ENCODE measurements at places on chromosomes 16 and 17.
A peak's percentile ranks its signal among the peaks of the same experiment; 100 is the strongest.

- DNase-seq, result no peak
Measured at GRCh38 chr16:339680-340079, 12.8 kb downstream of the AXIN1 start.

- no peak for DNase-seq
Measured at GRCh38 chr17:32849879-32850278, 27.0 kb downstream of the MYO1D start.

DNA sequence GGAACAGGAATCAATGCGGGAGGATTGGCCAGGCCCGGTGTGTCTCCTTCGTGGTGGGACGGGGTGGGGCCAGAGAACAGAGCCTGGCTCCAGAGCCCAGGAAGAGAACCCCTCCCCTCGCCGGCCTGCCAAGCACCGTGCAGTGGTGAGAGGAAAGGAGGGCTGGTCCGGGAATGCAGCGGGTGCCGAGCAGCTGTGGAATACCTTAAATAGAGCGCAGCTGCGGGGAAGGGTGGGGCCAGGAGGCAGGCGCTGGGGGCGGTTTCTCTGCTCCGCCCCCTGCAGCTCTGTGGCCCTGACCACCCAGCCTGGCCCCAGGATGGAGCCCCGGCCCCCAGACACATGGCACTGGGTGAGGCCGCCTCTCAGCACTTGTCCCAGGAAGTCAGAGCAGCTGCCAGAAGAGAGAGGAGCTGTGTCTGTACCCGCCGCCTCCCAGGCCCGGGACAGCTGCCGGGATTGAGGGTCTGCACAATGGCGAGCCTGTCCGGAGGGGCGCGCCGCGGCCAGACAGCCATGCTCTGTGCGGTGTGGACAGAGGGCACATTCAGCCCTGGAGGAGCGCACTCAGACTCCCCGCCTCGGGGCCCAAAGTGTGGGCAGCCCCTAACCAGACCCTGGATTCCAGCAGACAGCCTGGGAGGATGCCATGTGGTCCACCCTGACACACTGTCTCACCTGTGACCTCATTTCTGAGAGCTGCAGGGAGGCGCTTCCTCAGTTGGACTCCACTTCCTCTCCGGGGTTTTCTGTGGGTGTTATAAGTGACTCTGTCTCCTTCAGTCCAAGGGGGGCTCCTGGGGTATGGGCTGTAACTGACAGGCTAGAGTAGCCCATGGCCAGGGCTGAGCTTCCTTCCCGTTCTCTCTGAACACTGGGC, 268.8 kb downstream of the SEC14L1 start:
- peak; percentile 58 for DNase-seq

GRCh38 chr17:37259030-37259735, 116.6 kb upstream of the C17orf78 start:
- peak; percentile 76 for DNase-seq

- no peak for DNase-seq
Measured at GRCh38 chr17:38536661-38537060, 69.1 kb downstream of the SRCIN1 start.

GRCh38 chr16:82460766-82461165, 166.0 kb upstream of the CDH13 start:
- no peak for DNase-seq

DNA sequence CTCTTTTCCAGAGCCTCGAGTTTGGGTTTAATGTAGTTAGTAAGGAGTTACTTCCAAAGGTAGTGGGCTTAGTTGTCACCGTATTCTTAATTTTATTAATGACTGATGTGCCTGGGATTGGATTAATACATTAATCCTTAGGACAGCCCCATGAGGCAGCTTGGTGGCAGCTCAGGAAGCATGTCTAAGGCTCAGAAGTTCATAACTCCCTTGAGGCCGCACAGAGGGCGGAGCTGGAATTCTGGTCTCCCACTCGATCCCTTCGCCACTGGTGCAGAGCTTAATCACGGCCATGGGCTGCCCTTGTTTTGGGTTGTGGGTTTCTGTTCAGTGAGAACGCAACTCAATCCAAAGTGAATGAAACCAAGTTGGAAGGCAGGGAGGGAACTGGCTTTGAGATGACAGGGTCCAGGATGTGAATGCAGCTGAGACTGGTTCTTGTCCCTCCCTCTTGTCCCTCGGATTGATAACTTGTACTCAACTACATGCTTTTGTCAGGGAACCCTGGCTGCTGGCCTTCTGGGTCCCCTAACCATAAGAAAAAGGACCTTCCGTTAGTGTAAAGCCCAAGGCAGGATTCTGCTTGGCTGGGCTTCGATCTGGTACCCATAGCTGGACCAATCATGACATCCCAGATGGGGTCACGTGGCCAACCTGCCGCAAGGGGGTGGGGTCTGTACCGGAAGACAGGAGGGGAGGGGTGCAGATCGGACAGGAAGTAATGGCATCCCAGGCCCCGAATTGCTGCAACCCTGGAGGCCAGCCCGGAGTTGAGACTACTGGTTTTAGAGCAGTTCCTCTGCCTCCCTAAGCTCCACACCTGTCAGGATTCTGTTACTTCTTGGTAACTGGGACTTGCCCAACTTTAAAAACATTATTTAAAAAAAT, 45.4 kb downstream of the SNX20 start:
- DNase-seq, result no peak

- no peak for DNase-seq
Measured at GRCh38 chr17:63641692-63642448, 19.7 kb downstream of the MAP3K3 start.

GRCh38 chr17:82684228-82684841, 14.2 kb downstream of the RAB40B start:
- DNase-seq, result no peak

- DNase-seq, result no peak
Measured at GRCh38 chr16:27695161-27695560, 145.2 kb downstream of the KATNIP start.

DNA sequence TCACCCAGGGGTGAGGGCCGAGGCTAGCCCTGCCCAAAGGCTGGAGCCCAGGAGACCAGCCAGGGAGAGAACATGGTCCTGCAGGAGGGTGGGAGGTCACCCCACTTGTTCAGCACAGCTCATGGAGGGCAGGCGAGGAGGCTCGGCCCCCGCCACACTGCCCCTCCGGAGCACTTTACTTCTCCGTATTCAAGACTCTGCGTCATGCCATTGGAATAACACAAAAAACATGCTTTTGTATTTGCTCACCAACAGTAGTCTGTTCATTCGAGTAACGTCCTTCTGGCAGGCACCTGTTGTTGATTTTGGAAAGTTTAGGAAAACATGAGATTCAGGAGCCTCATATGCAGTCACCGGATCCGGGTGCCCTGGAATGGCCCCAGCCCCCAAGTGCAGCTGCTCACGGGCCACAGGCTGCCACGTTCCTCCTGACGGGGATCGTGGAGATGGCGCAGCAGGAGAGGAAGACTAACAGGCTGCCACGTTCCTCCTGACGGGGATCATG, 81.1 kb upstream of the DNAH17 start:
- peak; percentile 23 for DNase-seq

- no peak for DNase-seq
Measured at GRCh38 chr16:73166441-73166851, 118.5 kb upstream of the ZFHX3 start.

- DNase-seq, result peak; percentile 60
Measured at GRCh38 chr17:16250635-16251034, 33.6 kb downstream of the PIGL start.

GRCh38 chr17:57243171-57243622, 13.1 kb upstream of the MSI2 start:
- DNase-seq, result peak; percentile 60

- DNase-seq, result no peak
Measured at GRCh38 chr17:19005137-19005773, 691 bp upstream of the FAM83G start.

DNA sequence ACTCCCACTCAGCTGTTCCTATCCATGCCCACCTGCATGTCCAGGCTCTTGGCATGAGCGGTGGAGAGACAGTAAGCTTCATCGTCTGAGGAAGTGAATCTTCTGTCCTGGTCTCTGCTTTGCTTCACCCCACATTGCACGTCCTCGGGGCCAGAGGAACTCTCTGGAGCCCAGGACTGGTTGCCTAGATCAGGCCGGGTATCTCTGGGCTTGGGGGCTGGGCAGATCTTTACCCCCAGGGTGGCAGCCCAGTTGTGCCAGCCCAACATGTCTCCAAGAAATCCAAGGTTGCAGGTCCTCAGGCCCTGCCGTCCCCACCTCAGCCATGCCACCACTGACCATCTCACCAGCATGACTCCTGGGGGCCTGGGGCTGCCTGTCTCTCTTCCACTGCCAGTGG, 58.3 kb downstream of the BEAN1 start:
- no peak for DNase-seq

DNA sequence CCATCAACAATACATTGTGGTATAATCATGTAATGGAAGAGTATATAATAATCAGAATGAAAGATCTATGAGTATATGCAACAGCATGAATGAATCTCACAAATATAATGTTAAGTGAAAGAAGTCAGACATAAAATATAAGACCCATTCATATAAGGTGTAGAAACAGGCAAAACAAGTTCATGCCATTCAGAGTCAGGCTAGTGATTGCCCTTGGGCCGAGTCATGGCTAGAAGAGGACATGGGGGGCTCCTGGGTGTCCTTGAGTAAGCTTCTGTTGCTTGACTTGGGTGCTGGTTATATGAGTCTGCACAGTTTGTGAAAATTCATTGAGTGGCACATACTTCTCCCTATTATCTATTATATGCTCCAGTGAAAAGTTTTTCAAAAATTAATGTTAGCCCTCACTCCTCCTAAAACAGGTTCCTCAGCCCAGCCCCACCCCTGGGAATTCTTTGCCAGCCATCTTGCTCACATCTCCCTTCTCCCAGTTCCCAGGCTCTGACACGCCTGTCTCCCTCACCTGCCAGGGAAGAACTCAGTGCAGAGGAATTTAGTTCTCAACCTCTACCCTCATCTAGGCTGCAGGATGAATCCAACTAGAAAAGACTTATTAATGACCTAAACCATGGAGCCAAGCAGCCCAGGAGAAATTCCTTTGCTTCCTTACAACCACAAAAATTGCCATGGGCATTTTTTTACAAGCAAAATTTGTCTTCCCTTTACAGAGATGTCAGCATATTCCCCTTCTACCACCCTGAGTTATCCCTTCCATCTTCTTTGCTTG, 52.4 kb upstream of the NFAT5 start:
- peak; percentile 65 for DNase-seq

- peak; percentile 58 for DNase-seq
Measured at GRCh38 chr17:61849674-61850073, 13.7 kb downstream of the BRIP1 start.

DNA sequence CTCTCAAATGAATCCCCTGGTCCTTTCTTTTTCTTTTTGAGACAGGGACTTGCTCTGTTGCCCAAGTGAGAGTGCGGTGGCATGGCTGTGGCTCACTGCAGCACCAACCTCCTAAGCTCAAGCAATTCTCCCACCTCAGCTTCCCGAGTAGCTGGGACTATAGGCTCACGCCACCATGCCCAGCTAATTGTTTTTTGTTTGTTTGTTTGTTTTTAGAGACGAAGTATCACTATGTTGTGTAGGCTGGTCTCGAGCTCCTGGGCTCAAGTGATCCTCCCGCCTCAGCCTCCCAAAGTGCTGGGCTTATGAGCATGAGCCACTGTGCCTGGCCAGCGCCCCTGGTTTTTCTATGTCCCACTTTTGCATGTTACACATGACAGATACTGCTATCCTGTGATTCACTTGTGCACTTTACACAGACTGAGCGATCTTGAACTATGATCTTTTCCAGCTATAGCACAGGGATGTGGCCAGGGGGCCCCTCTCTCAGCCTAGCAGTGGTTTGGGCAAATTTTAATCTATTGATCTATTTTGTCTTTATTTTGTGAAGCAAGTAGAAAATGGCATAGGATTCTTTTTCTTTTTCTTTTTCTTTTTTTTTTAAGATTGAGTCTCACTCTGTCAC, 31.3 kb upstream of the MLKL start:
- no peak for DNase-seq

DNA sequence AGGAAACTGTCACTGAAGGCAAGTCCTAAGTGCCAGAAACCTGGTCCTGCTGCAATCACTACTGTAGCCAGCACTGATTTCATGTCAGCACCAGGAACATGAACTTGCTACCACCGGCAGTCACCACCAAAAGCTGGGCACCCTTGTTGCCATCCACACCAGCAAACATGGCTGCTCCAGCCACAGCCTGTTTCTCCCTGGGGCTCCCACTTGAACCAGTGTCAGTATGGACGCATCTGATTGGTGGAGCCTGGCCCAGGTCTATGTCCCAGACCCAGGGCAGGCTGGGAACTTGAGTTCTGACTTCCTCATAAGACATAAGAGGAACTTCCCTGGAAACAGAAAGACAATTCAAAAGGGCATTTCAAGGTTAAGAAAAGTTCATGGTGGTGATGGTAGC, 56.5 kb downstream of the COPRS start:
- DNase-seq, result no peak

GRCh38 chr17:7318121-7318860, 3.1 kb upstream of the GPS2 start:
- no peak for DNase-seq

- DNase-seq, result no peak
Measured at GRCh38 chr16:4548124-4548523, 8.0 kb upstream of the C16orf96 start.

DNA sequence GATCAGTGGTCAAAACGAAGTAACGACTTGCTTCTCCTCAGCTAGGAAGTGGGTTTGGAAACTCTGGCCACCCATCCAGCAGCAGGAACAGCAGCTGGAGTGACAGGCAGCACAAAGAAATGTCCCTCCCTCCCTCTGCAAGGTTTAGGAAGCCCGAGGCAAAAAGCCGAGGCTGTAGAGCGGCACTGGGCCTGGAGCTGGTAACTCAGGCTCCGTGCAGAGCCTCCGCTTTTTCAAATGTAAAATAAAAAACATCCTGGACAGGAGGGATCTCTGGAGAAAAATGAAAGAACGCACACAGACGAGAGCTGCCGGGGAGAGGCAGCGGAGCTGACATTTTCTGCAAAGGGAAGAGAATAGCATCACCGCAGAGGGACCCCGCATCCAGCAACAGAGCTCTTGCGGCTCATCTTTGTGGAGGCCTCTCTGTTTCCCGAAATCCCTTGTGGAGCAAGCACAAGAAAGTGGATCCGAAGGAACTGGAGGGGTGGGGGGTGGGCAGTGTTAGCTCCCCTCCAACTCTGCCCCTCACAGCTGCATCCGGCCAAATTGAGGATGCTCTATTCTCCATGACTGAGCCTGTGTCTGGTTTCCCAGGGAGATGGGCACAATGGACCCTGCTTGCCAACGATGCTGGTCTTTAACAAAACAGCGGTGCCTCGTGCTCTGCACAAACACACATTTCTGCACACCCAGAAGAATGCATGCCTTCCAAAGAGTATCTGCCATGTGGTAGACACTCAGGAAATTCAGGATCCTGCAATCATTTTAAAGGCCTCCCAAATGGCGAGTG, 335.5 kb upstream of the ZFHX3 start:
- DNase-seq, result no peak

DNA sequence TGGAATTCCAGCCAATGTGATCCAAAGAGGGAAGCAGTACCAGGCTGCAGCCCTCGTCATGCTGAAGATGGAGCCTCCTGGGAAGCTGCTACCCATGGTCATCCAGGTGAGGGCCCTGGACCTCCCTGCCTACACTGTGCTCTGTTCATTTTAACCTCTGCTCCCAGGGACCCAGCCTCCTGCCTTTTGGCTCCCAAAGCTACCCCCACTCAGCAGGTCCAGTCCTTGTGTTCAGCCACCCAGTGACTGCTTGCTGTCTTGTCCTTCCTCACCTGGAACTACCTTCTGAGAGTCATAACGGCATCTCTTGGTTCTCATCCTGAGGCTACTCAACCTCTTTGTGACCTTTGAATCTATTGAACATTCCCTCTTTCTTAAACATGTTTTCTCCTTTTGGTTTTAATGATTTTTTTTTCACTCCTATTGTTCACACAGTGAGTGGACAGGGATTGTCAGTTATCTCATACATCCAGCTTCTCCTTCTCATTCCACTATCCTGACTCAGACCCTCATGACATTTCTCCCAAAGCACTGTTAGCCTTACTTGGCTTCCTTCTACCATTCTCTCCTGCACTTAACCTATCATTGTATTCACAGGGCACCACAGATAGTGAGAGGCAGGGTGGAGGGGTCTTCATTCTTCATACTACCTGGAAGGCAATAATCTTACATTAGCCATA, 53.3 kb downstream of the GOSR1 start:
- DNase-seq, result peak; percentile 71
